ENCODE measurements at places on chromosomes 13 and 19.

DNA sequence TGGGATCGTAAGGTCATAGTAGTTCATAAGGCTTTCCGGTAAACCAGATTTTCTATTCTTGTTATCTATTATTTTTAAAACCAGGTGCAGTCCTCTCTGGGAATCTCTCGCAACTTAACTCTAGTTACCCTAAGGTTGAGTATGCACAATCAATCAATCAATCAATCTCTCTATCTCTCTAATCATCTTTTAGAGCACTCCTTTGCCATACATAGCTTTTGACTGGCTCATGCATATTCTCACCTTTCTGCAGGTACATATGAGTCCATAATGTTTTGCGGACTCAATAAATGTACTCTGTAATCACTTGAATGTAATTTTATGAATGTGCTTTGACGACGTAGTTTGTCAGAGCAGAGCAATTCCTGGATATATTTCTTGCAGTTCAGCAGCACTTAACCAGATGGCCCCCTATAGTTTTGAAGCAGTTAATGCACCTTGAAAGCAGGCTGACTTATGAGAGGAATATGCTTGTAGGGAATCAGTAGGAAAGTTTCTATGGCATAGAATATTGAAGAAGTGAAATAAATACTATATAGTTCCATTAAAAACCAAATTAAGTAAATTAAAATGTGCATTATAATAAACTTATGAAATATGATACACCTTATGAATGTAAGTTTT is 524.7 kb downstream of the GPC5 start:
- no peak for DNase-seq

DNA sequence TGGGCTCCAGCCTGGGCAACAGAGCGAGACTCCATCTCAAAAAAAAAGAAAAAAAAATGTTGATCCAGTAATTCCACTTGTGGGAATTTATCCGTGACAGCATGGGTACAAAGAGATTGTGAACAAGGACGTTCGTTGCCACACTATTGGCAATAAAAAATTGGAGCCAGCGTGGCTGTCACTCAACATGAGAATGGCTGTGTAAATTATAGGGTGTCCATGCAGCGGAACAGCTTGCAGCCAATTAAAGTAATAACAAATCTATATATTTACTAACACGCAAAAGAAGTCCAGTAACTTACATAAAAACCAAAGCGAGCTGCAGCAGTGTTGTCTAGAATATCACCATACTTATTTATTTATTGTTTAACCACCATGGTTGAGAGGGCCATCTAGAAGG is 19.3 kb downstream of the DPF1 start:
- no peak for DNase-seq

DNA sequence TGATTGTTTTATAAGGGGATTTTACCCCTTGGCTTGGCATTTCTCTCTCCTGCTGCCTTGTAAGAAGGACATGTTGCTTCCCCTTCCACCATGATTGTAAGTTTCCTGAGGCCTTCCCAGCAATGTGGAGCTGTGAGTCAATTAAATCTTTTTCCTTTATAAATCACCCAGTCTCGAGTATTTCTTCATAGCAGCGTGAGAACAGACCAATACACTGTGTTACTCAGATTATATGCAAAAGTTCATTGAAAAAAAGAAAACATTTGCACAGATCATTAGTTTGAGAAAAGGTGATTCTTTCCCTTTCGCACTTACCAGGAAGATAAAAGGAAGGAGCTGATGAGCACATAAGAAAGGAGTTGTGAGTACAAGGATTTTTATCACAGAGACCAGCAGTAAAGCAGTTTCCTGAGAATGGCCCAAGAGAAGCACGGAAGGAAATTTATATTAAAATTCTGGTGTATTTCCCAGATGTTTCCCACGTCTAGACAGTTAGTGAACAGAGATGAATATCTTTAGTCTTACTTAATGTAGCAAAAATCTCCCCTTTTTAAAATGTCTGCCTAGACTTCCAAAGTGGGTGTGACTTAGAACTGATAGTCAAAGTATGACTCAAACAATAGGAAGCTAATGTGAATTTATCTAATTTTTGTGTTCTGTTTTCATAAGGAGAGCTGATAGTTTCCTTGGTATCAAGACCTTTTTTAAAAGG is 431.8 kb upstream of the SGCG start:
- no peak for DNase-seq

GRCh38 chr13:112833551-112834257 is 135.3 kb upstream of the MCF2L start:
- no peak for DNase-seq

- no peak for DNase-seq
Observed at GRCh38 chr13:110971486-110971885, 56.6 kb upstream of the ANKRD10 start.

GRCh38 chr19:49651029-49651819 is 9.2 kb downstream of the SCAF1 start:
- no peak for DNase-seq

Measured in activated naive CD4-positive, alpha-beta T cell treated with Interleukin-2 at 50 U/mL for 16 hours (primary cell).